ENCODE measurements at places on chromosomes 16 and 17.

GRCh38 chr16:11734025-11734652 lies 8.5 kb downstream of the TXNDC11 start:
- no peak for DNase-seq

DNA sequence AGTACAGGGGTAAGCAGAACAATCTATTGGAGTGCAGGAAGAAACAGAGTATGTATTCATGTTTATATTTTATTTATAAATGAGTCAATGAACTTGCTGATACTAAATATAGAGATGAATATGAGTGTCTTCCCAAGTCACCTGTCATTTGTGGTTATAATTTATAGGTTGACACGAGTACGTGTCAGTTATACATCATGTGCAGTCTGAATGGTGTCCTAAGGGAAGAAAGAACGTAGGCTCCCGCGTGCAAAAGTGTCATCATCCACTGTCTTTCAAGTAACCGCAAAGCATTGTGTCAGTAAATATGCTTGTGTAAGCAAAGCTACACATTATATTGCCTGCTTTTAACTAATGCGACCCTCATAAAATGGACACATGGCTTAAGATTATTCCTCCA lies 786.1 kb downstream of the KCNJ2 start:
- DNase-seq, result no peak

DNA sequence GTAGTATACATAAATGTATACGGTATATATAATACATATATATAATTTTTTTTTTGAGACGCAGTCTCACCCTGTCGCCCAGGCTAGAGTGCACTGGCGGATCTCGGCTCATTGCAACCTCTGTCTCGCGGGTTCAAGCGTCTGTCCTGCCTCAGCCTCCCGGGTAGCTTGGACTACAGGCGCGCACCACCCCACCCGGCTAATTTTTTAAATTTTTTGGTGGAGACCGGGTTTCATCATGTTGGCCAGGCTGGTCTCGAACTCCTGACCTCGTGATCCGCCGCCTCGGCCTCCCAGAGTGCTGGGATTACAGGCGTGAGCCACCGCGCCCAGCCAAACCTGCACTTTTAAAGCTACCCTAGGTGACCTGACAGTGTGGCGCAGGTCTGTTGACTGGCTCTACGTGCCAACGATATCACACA lies 745 bp downstream of the PAM16 start:
- no peak for DNase-seq

DNA sequence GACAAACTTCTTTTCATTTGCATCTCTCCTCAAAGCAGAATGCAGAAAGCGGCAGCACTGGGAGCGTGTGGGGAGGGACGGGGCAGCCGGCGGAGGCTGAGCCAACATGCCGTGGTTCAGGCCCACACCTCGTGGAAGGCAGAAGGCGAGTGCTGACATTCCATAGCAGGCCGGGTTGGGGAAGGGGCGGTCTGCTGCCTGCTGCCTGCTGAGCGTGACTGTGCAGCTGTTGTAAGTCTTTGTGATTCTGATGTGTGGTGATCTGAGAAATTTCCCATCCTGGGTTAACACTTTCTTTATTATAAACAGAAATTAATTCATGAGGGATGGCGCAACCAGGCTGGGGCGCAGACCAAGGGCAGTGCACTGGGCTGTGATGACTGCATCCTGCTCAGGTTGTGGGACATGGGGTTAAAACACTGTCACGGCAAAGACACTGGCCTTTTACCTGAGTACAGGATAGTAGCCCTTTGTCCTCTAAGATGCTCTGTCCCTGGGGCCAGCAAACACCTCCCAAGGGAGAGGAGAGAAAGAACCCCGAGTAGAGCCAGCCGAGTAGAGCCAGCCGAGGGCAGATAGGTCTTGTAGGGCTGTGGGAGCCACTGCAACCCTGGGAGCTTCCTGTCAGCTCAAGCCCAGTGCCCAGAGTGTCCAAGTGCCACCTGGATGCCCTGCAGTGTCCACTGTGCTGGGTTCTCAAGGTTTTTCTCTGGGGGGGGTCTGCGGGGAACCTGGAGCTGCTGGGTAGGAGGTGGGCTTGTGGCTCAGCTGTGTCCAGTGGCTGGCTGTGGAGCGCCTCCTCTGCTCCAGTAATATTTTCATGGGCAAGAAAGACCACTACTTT lies 8.8 kb upstream of the DNASE1 start:
- DNase-seq, result peak; percentile 8

DNA sequence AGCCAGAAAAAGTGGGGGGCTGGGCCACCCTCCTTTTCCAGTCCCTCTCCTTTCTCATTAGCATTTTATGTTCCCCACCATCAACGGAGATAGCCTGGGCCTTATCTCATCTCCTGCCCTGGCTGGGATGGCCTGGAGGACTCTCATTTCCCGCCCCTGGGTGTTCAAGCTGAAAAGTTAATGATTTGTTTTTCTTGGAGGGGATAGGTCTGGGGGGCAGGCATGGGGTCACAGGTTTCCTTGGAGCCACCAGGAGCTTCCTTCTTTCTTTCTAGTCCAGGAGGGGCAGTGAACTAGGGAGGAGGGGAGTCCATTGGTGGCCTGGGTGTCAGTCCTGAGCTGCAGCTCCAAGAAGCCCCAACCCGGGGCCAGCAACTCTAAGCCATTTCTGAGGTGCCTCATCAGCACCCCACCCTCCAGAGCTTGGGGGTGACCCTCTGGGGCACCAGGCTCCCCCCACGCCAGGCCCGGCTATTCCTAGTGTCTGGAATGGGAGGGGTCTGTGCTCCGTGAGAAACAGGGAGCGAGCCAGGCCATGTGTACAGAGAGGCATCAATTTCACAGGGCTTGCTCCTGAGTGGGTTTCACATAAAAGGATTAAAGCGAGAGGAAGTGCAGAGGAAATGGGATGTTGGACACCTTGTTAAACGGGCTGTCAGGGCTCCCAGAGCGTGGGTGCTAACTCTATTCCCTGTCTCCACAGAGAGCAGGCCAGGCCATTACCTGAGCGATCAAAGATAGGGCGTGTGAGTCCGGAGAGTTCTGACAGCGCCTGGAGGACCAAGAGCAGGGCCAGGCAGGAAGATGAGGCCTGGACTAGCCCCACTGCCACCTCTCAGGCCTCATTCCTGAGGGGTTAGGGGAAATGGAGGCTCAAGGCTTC lies 90.6 kb upstream of the LHX1 start:
- no peak for DNase-seq

DNA sequence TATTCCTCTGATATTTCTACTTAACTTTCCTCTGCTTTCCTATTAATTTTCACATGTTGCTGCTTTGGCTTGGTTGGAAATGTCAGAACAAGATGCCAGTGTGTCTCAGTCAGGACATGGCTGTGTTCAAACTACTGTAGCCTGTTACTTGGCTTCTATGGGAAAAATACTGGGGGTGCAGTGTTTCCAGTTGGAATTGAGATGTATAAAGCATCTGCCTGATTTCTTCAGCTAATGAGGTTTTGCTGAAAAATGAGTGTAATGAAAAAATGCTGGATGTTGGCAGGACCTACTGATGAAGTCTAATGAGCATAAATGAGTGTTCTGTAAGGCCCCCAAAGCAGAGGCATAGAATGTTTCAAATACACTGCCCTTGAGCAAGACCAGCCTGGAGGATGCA lies 166.6 kb downstream of the PHKB start:
- no peak for DNase-seq

- no peak for DNase-seq
Observed at GRCh38 chr17:51487947-51488346, 227.6 kb downstream of the UTP18 start.

DNA sequence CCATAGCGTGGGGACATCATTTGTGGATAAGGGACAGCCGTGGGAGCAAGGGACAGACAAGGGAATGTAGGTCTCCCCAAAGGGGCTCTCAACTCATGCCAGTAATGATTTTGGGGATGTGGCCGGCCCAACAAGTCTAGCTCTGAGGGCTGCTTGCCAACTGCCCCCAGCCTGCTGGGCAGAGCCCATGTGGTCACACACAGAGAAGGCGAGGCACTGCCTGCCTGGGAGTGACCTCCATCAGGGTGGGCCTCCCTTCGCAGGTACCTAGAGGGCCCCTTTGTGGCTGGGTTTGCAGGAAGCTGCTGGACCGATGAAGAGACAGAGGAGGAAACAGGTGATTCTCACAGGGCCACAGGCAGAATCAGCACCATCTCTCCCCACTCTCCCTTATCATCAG lies 177.1 kb downstream of the C16orf78 start:
- DNase-seq, result no peak

- peak; percentile 94 for DNase-seq
Observed at GRCh38 chr16:70476272-70477020, 22.1 kb downstream of the FCSK start.

DNA sequence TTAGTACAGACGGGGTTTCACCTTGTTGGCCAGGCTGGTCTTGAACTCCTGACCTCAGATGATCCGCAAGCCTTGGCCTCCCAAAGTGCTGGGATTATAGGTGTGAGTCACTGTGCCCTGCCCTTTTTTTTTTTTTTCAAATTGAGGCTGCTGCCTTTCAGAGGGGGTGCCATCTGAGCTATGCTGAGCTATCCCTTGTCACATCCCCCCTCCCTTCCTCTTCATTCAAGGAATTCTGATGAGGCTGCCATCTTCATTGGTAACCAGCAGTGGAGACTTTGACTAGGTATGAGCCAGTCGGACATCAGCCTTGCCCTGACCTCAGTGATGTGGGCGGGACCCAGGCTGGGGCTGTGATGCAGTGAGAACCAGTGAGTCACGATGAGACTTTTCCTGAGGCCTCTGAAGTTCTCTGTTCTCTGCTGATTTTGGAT lies 24.4 kb upstream of the GPT2 start:
- peak; percentile 93 for DNase-seq

GRCh38 chr17:17837380-17837821 lies 615 bp upstream of the SREBF1 start:
- DNase-seq, result peak; percentile 70

- no peak for DNase-seq
Observed at GRCh38 chr16:28555561-28555960, 1.8 kb downstream of the SGF29 start.

DNA sequence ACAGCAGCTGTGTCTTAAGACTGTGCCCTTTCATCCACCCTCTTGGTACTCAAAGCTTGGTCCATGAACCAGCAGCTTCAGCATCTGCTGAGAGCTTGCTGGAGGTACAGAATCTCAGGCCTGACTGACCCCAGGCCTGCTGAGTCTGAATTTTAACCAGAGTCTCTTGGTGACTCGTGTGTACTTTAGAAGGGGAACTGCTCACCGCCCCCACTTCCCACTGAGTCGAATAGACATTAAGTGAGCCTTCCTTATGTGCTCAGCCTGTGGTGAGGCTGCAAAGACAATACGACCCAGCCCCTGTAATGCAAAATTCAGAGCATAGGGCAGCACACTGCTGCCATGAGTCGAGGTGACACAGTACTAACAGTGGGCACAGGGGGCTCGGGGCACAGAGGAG lies 662.8 kb downstream of the WWOX start:
- no peak for DNase-seq

DNA sequence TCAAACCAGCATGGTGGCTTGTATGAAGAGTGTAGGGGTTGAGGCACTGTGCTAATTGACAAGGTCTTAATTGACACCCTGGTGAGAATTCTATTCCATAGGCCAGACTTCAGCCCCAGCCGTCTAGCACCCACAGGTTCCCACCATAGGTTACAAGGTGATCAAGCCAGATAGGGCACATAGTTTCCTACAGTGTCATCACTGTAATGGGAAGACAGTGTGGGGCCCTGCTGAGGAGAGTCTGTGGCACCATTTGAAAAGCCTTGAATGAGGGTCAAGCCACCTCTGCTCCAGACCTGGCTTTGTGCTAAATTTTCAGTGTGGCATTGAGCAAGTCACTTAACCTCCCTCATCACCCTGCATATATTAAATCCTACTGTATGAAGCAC lies 36.2 kb downstream of the YPEL2 start:
- no peak for DNase-seq

- DNase-seq, result no peak
Observed at GRCh38 chr17:82302991-82303943, 14.1 kb downstream of the CD7 start.

DNA sequence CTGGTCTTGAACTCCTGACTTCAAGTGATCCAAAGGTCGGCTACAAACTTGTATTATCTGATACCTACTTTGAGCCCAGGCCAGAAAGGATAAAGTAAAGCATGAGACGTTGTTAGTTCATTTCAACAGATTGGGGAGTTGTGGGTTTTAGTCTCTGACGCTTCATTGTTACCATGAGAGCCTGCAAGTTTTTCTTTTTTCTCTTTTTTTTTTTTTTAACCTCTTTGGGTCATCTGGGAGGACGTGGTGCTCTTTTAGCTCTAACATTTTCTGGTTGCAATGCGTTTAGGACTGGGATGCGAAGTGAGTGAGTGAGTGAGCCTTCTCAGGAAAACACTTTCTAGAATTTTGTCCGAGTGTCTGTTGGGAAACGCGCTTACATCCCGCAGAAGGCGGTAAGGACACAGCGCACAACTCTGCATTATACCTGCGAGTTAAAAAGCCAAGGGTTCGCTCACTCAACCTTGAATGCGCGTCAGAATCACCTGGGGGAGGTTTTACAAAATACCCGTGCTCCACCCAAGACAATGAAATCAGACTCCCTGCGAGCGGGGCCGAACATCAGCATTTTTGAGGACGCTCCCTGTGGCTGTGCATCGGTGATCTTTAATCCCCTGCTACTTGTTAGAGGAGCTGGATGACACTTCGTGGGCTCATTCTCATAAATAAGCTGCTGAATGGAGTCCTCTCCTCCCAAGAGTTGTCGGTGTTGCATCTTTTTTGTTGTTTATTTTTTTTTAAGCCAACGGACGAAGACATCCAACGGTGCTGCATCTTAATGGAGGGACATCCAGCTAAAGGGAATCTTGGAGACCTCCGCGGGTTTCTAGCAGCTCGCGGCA lies 629 bp upstream of the RNF135 start:
- peak; percentile 20 for DNase-seq

DNA sequence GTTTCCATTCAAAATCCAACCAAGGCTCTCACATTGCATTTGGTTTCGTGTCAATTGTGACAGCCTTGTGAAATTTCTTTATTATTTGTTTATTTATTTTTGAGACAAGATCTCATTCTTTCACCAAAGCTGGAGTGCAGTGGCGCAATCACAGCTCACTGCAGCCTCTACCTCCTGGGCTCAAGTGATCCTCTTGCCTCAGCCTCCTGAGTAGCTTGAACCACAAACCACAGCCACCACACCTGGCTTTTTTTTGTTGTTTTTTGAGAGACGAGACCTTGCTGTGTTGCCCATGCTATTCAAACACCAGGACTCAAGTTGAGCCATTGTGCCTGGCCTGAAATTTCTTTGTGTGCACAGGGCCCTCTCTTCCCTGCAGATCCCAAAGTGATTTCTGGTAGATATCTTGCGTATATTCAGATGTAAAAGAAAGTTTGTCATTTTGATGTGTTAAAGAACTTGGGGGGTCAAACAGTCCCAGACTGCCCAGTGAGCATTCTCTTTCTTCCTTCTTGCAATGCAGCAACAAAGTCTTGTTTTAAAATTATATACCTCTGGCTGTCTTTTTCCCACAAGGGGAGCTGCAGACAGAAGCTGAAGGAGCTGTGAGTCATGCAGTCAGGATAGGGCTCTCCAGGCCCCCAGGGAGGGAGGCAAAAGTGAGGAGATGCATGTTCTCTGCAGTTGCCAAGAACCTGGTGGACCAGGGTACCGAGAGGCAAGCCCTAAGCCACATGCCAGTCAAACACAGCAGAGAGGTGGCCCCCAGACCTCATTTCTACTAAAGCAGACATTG lies 15.5 kb upstream of the USP22 start:
- peak; percentile 46 for DNase-seq

Measured in AG20443 (cell line).